ENCODE measurements at places on chromosomes 5 and 9.

DNA sequence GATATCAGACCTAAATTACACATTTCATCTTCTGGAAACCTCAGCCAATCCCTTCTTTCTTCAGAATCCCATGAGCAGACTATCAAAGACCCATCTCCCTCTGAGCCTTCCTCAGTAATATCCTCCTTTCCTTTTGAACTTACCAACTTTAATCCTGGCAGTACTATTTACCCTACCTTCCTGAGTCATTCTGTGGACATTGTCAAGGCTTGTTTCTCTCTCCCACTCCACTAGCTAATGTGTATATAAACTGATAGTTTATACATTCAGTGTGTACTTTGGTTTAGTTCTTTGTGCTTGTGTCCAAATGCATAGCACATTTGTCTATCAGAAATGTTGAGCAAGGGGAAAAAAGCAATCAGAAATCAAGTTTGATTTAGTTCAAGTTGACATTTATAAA is 568.3 kb downstream of the CSNK1G3 start:
- H3K4me1 ChIP-seq = no peaks in the 10 kb centered on the region
- no peak for DNase-seq
- H3K27ac ChIP-seq = no peak overlapping the region
- no peak overlapping the region for H3K4me3 ChIP-seq
- no peaks in the 10 kb centered on the region for H3K36me3 ChIP-seq

GRCh38 chr5:119706049-119706448 is 76.7 kb downstream of the FAM170A start:
- no peak overlapping the region for H3K27ac ChIP-seq
- H3K4me1 ChIP-seq = no peaks in the 10 kb centered on the region
- no peaks in the 10 kb centered on the region for H3K36me3 ChIP-seq
- peak; percentile 53 for DNase-seq

- no peaks in the 10 kb centered on the region for H3K27me3 ChIP-seq
- DNase-seq = no peak
- no peak overlapping the region for H3K27ac ChIP-seq
- H3K4me1 ChIP-seq = no peaks in the 10 kb centered on the region
- H3K4me3 ChIP-seq = no peak overlapping the region
Measured at GRCh38 chr9:133873009-133873408, 119.1 kb downstream of the VAV2 start.

GRCh38 chr9:109535365-109535764 is 37.3 kb upstream of the PTPN3 start:
- H3K4me3 ChIP-seq = no peak overlapping the region
- H3K36me3 ChIP-seq = no peaks in the 10 kb centered on the region
- H3K27ac ChIP-seq = no peak overlapping the region
- H3K4me1 ChIP-seq = no peaks in the 10 kb centered on the region

GRCh38 chr5:155097995-155098394 is 84.4 kb downstream of the KIF4B start:
- no peak for DNase-seq
- H3K36me3 ChIP-seq = no peaks in the 10 kb centered on the region
- no peaks in the 10 kb centered on the region for H3K4me1 ChIP-seq
- no peak overlapping the region for H3K4me3 ChIP-seq

DNA sequence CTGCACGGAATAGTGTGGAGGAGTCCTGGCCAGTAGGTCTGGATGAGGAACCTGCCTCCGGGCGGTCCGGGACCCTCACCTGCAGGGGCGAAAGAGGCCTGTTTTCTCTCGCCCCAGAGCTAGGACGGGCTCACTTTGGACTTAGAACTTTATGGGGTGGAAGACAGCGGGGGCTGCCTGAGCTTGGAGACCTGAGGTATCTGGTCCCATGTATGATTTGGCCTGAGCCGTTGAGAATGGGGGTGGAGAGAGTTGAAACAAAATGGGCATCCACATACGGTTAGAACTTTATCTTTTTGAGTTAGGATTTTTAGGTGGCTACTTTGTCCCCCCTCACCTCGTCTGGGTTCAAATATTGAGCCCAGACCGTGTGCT is 681 bp upstream of the ETF1 start:
- H3K27ac ChIP-seq = peak overlapping the region; percentile 97
- peaks cover 11% of the 10 kb centered on the region for H3K4me1 ChIP-seq
- peak overlapping the region; percentile 96 for H3K4me3 ChIP-seq
- DNase-seq = no peak
- no peaks in the 10 kb centered on the region for H3K27me3 ChIP-seq
- peaks cover 27% of the 10 kb centered on the region for H3K36me3 ChIP-seq

- no peaks in the 10 kb centered on the region for H3K36me3 ChIP-seq
- no peak overlapping the region for H3K27ac ChIP-seq
- no peaks in the 10 kb centered on the region for H3K27me3 ChIP-seq
- H3K4me3 ChIP-seq = no peak overlapping the region
- no peak for DNase-seq
Measured at GRCh38 chr5:74222806-74223205, 417.7 kb downstream of the ENC1 start.

DNA sequence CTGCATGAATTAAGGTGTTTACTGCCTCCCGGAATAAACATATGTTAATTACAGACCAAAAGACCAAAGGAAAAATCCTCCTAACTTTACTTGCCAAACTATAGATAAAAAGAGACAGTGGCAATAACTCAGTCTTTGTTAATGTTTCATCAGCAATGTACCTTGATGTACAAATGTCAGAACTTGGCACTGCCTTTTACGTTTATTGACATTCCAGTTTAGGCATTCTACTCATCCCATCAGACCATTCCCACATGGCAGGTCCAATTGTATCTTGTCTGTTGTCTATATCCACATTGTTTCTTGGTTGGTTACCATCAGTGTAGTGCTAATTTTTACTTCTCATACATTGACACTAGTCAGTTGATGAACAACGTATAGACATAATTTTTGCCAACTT is 85.5 kb downstream of the TEX10 start:
- no peak overlapping the region for H3K4me3 ChIP-seq
- no peak for DNase-seq
- H3K4me1 ChIP-seq = no peaks in the 10 kb centered on the region
- H3K27me3 ChIP-seq = no peaks in the 10 kb centered on the region
- no peak overlapping the region for H3K27ac ChIP-seq

DNA sequence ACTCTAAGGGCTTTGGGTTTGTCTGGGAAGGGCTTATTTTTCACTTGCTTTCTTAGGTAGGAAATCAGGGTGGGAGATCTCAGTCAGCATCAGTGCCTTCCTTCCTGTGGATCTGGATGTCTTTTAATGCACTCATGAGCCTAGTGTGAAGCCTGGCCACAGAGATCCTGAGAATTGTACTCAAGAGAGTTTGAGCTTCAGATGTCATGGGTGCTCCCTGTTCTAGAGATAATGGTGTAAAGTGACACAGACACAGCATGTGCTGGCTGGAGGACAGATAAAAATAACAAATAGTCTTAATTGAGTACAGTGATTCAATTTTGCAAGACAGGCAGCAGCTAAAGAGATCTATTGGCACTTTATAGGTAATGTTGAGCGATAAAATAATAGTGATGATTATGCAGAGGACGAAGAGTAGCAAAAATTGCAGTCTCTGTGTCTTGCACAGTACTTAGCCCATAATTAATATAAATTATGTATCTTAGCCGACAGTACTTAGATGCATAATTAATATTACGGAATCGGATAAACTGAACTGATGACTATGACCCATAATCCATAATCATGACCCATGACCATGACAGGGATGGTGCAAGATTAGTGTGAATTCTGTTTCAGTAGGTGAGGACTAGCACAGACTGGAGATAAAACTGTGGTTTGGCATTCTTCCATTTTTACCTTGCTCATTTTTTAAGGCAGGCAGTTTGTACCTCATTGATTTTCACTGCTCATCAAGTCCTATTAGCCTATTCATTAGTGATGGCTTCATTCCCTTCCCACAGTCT is 408.7 kb upstream of the PIK3R1 start:
- H3K27ac ChIP-seq = no peak overlapping the region
- no peak for DNase-seq
- no peak overlapping the region for H3K4me3 ChIP-seq
- H3K4me1 ChIP-seq = peaks cover 13% of the 10 kb centered on the region
- H3K27me3 ChIP-seq = no peaks in the 10 kb centered on the region
- H3K36me3 ChIP-seq = no peaks in the 10 kb centered on the region

GRCh38 chr9:133351908-133352634 is 4.1 kb downstream of the RPL7A start:
- no peaks in the 10 kb centered on the region for H3K27me3 ChIP-seq
- peaks cover 49% of the 10 kb centered on the region for H3K36me3 ChIP-seq
- H3K27ac ChIP-seq = no peak overlapping the region
- DNase-seq = peak; percentile 93
- H3K4me1 ChIP-seq = no peaks in the 10 kb centered on the region

GRCh38 chr9:123196124-123196523 is 72.3 kb downstream of the STRBP start:
- H3K4me3 ChIP-seq = no peak overlapping the region
- no peak for DNase-seq
- no peaks in the 10 kb centered on the region for H3K27me3 ChIP-seq
- H3K4me1 ChIP-seq = no peaks in the 10 kb centered on the region

DNA sequence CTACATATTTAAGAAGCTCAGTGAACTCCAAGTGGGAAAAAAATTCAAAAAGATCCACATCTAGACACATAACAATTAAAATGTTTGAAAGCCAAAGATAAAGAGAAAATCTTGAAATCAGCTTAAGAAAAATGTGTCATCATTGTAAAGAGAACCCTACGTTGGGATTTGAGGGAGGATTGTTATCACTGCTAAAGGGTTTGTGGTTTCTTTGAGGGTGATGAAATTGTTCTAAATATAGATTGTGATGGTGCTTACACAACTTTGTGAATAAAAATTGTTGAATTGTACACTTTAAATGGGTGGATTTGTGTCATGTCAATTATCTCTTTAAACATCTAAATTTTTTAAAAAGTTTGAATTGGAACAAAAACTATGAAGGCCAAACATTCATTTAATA is 92.2 kb upstream of the ADAMTS19 start:
- H3K4me3 ChIP-seq = no peak overlapping the region
- H3K4me1 ChIP-seq = no peaks in the 10 kb centered on the region
- H3K27ac ChIP-seq = no peak overlapping the region

DNA sequence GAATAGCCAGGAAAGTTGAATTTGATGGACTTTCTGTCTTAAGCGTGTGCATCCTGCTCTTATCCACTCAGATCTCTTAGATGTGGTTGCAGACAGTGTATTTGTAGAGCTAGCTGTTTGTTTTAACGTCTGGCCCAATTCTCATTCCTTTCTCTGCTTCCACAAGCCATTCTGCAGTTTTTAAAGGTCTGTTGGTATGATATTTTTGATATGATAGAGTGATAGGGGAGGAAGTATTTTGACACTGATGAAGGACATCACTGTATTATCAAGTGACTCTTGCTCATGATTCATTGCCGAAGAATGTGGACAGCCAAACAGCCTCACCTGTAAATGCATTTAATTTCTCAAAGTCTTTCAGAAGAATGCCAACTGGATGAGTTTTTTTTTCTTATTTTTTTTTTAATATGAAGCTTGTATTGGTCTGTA is 4.5 kb downstream of the TJP2 start:
- H3K4me3 ChIP-seq = no peak overlapping the region
- no peak overlapping the region for H3K27ac ChIP-seq
- no peaks in the 10 kb centered on the region for H3K36me3 ChIP-seq
- peaks cover 9% of the 10 kb centered on the region for H3K4me1 ChIP-seq

- DNase-seq = no peak
- no peaks in the 10 kb centered on the region for H3K4me1 ChIP-seq
- H3K36me3 ChIP-seq = peaks cover 35% of the 10 kb centered on the region
- H3K27ac ChIP-seq = no peak overlapping the region
- H3K27me3 ChIP-seq = no peaks in the 10 kb centered on the region
Measured at GRCh38 chr5:177438468-177438867, 8.1 kb upstream of the PRR7 start.

DNA sequence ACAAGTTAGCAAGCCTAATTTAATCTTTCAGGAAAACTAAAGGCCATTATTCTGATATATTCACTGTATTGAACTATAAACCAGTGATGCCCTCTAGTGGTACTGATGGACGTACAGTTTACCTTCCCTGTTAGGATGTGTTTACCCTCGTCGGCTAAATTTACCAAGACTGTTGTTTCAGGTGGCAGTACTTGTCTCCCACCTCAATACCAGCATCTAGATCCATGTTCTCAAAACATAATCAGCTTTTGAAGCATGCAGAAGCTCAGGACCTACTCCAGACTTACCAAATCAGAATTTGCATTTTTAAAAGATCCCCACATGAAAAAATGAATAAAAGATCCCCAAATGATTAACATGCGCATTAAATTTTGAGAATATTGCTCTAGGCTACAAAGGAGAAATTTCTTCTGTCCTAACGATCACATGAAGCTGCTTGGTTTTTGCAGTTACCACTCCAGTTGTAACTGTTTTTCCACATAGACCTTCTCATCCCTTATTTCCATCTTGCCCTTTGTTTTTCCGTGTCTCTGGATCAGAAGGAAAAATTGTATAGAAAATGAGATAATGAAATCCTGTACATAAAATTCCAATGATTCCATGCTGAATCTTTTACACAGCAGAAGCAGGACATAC is 3.2 kb upstream of the BAAT start:
- H3K27ac ChIP-seq = no peak overlapping the region
- DNase-seq = no peak
- H3K4me1 ChIP-seq = no peaks in the 10 kb centered on the region
- peaks cover 43% of the 10 kb centered on the region for H3K36me3 ChIP-seq

GRCh38 chr5:56647099-56647850 is 168.1 kb upstream of the MAP3K1 start:
- no peak overlapping the region for H3K4me3 ChIP-seq
- DNase-seq = no peak
- H3K36me3 ChIP-seq = no peaks in the 10 kb centered on the region
- H3K4me1 ChIP-seq = no peaks in the 10 kb centered on the region
- H3K27ac ChIP-seq = no peak overlapping the region

GRCh38 chr9:13033959-13034693 is 245.4 kb downstream of the MPDZ start:
- peak; percentile 91 for DNase-seq
- no peak overlapping the region for H3K4me3 ChIP-seq

DNA sequence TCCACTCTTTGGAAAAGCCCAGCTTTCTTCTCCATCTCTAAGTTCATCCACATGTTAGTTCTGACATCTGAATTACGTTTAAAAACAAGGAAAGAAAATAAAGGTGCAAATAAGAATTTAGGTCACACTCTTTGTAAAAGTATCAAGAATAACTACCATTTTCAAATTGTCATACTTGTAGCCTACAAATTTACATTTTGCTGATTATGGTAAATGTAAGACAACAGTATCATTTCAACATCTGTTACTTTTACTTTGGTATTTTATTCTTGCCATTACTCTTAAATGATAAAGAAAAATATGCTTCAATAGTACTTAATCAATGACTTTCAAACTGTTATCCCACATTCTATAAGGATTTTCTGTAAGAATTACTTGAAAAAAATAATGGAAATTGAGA is 9.8 kb upstream of the PURA start:
- peaks cover 5% of the 10 kb centered on the region for H3K4me1 ChIP-seq
- no peaks in the 10 kb centered on the region for H3K36me3 ChIP-seq
- peaks cover 79% of the 10 kb centered on the region for H3K27me3 ChIP-seq
- DNase-seq = no peak
- no peak overlapping the region for H3K4me3 ChIP-seq

DNA sequence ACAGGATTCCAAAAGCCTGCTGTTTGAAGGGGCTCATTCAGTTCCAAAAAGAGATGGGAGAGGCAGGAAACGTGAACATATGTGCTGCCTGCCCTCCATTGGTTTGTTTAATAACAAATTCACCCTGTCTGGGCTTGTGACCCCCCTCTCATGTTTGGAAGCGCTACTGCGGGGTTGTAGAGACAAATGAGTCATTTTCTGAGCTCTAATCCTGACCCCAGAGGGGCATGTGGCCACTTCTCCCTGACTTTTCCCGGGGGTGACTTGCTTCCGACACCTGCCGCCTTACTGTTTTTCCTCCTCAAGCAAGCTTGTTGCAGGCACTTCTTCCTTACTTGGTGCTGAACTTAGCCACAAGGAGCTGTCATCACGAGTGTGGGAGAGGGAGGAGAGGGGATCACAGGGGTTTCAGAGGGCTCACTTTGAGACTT is 75.9 kb downstream of the LMNB1 start:
- DNase-seq = peak; percentile 32
- H3K4me3 ChIP-seq = no peak overlapping the region
- peaks cover 15% of the 10 kb centered on the region for H3K36me3 ChIP-seq

Measured in endodermal cell (in vitro differentiated cells).